Stimulated activated CD4-positive, alpha-beta T cell treated with anti-CD3 and anti-CD28 coated beads, Interleukin-1b, Interleukin-23, amount 100 ng/mL, for 48 hours (primary cell): ENCODE measurements at places on chromosomes 6 and 20.
A peak's percentile ranks its signal among the peaks of the same experiment; 100 is the strongest.

- DNase-seq = no peak
These were observed 534.3 kb downstream of the COL12A1 start for GRCh38 chr6:74671558-74672025.

DNA sequence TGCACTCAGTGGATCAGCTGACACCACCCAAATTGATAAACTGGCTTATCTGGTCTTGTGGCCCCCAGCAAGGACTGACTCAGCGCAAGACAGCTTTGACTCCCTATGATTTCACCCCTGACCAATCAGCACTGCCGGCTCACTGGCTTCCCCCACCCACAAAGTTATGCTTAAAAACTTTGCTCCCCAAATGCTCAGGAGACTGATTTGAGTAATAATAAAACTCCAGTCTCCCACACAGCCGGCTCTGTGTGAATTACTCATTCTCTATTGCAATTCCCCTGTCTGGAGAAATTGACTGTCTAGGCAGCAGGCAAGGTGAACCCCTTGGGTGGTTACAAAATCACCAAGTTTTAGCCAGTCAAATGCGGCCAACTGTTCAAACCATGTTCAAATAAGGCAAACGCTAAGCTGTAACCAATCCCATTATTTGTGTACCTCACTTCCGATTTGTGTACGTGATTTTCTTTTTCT, 32.5 kb downstream of the SLC22A2 start:
- peak; percentile 80 for DNase-seq

- no peak for DNase-seq
These were observed 112.0 kb upstream of the MCHR2 start for GRCh38 chr6:100105919-100106529.

- DNase-seq = no peak
These were observed 21.9 kb downstream of the PYGB start for GRCh38 chr20:25269833-25270170.

- DNase-seq = no peak
These were observed 192.4 kb upstream of the ZNF217 start for GRCh38 chr20:53786071-53786444.

DNA sequence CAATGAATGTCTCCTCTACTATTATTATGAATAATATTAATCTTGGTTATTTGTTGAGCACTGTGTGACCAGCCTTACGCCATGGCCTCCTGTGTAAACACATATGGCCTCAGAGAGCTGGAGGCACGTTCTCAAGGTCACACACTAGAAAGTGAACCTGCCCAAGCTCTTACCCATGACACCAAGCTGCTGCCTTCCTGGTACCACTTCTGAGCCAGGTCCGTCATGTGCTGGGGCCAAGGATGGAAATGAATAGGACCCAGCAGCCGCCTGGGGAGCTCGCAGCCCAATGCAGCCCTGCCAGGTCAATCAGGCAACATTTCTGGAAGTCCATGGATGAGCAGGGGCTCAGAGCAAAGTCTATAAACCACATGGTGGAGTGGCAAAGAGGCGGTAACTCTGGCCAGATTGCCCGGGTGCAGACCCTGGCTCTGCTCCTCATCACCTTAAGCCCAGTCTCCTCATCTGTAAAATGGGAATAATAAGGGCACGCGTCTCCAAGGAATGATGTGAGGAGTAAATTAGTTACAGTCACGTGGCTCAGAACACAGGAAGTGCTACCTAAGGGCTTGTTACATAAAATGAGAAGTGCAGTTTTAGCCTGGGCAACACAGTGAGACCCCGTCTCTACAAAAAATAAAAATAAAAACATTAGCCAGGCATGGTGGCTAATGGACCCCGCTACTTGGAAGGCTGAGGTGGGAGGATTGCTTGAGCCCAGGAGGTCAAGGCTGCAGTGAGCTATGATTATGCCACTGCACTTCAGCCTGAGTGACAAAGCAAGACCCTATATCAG, 61.5 kb downstream of the JPH2 start:
- DNase-seq = no peak

DNA sequence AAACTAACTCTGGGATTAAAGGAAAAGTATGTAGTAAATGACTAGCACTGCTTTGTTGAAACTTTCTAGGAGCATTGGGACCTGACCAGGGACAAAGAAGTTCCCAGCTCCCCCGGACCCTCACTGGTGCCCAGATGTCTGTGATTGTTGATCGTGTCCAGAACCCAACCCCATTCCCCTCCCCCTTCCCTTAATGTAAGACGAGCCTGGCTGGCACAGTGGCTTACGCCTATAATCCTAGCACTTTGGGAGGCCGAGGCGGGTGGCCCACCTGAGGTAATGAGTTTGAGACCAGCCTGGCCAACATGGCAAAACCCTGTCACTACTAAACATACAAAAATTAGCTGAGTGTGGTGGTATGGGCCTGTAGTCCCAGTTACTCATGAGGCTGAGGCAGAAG, 750.3 kb downstream of the CBLN4 start:
- no peak for DNase-seq

DNA sequence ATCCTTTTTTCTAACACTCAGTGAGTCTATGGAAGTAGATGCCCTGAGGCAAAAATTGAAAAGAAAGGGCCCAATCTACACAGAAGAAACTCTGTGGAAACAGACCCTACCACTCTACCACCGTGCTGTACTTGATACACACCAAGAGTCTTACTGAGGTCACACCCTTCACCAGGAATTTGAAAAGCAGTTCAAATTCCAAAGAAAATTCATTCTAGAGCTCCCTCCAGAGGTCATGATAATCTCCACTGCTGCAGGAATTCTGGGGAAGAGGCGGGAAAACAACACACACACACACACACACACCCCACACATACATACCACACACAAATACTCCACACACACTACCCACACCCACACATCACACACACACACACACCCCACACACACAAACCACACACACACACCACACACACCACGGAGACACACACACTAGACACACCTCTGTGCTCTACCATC, 336.8 kb downstream of the HDGFL1 start:
- DNase-seq = no peak

DNA sequence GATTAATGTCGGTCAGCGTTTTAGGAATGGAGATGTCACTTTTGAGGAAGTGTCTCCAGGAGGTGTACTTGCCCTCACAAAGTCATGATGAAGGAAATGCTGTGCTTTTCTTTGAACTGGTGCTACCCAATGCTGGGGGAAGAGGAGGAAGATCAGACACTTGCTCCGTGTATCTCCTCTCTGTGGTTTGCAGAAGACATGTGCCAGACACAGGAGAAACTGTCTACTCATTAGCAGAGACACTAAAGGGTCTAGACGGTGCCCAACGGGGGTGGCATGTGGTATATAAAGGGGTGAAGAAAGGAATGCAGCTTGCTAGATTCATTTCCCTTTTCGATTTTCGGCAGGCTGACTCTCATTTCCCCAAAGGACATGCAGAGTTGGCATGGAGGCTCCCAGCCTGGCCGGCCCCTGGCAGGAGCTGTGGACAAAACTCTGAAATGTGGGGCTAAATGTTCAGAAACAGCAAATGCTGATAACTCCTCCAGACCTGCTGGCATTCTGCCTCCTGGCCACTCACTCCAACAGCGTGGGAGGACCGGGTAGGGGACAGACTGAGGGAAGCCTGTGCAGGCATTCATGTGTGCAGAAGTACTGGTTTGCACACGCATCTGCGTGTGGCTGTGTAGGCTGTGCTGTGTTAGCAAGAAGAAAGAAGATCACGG, 59.6 kb upstream of the QKI start:
- DNase-seq = no peak

GRCh38 chr6:41728954-41729353, 6.5 kb downstream of the TFEB start:
- no peak for DNase-seq

GRCh38 chr20:728256-728944, 39.9 kb downstream of the SLC52A3 start:
- peak; percentile 55 for DNase-seq

DNA sequence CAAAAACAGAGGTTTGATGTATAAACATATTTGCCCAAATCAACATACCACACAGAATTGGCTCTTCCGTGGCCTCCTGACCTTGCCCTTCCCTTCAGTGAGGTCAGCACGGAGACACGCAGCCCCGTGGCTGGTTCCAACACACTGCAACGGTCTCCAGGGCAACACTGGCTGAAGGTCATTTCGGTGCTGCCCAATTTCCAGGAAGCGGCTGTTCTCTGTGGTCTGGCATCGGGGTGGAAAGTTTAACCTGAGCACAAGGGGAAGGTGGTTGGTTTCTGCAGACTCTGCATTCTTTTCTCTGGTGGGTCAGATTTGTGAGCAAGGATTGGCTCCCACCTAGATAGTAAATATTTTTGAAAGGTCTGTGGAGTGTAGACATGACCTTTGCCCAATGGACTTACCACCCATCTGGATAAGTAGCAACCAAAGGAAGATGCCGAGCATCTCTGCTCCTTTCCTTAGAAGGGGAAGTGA, 177.6 kb upstream of the PHACTR1 start:
- DNase-seq = no peak

GRCh38 chr6:112563368-112563767, 216.2 kb downstream of the RFPL4B start:
- no peak for DNase-seq

DNA sequence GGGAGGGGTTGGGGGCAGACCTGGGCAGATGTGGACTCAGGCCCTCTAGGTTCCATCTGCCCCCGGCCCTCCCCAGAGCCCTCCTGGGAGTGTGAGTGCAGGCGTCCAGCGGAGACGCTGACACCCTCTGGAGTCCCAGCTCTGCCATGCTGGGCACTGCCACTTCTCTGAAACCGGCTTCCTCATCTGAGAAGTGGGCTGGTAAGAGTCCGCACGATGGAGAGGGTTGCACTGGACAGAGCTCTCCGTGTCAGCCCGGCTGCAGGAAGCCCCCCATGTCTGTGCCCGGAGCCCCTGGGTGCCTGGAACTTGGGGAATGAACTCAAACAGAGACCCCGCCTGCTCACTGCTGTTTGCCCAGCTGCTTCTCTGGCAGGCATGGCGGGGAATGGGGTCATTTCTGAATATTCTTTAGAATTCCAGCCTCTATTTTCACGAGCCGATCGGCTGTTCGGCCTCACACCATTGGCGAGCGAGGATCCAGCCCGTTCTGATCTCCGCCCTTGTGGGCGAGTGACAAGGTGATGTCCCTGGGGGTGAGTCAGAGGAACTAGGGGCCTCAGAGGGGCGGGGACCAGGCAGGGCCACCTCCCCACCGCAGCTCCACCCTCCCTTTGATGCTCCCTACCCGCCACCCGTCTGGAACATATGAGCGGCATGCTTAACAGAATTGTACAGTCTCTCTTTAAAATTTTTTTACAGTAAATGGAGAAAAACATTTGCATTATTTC, 47.8 kb upstream of the GATA5 start:
- peak; percentile 87 for DNase-seq

DNA sequence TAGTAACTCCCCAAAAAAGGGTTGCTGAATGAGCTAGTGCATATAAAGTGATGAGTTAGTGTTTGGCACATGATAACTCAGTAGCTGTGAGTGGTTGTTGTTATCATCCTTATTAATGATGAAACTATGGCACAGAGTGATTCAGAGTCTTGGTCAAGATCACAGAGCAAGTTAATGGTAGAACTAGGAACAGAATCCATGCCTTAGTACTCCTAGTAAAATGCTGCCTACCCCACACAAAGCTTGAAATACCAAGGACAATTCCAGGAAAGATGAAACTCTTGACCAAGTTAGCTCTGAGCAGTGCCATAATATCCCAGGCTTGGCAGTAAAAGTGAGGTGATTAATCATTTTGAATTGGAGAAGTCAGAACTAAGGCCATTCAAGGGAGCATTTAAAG, 109.1 kb upstream of the ENPP5 start:
- DNase-seq = no peak

DNA sequence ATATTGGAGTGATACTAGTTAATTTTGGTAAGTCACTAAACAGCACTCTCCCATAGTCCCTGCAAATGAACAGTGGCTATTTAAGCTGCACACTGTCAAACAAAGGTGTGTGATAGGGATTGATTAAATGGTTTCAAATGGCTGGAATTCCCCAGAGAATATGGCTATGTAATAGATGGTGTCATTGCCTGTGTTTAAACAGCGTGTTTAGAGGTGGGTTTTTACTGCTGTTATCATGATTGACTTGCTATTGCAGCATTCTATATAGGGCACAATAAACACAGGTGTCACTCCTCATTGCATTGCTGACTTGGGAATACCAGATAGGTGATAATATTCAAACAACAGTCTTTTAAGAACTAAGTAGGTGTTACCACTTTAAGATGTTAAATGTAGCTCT, 171.7 kb upstream of the MAN1A1 start:
- no peak for DNase-seq

DNA sequence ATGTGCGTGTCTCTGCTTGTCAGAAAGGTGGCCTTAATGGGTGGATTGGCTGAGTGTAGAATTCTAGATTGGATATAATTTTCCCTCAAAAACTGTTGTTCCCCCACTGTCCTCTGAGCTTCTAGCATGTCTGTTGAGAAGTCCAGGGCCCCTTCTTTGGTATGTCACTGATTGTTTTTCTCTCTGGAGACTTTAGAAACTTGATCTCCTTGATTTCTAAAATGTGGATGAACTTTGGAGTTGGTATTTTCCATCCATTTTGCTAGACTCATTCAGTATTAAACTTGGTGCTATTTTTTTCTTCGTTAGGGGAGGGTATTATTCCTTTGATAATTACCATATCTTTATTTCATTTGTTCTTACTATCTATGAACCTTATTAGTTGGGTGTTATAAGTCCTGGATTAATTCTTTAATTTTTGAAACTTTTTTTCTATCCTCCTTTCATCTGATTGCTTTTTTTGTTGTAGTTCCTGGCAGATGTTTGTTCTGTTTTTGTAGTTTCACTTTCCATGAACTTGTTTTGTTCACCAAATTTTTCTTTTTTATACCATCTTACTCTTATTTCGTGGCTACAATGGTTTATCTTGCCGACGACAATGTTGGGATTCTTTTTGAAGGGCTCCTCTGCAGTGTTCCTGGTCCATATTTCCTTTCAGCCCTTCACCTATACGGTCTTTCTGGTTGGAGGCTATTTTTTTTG, 68.4 kb downstream of the ARID1B start:
- DNase-seq = no peak

- DNase-seq = no peak
These were observed 3.8 kb upstream of the LRRN4 start for GRCh38 chr20:6057691-6058090.

GRCh38 chr6:81145506-81145905, 607.0 kb downstream of the TENT5A start:
- no peak for DNase-seq

- no peak for DNase-seq
These were observed 7.9 kb upstream of the PRELID3B start for GRCh38 chr20:59050437-59050836.

- no peak for DNase-seq
These were observed 139.3 kb upstream of the FOXA2 start for GRCh38 chr20:22723659-22724058.
